ENCODE measurements at places on chromosomes 3 and 15.

- DNase-seq = no peak
Measured at GRCh38 chr3:24867783-24868182, 373.1 kb upstream of the THRB start.

DNA sequence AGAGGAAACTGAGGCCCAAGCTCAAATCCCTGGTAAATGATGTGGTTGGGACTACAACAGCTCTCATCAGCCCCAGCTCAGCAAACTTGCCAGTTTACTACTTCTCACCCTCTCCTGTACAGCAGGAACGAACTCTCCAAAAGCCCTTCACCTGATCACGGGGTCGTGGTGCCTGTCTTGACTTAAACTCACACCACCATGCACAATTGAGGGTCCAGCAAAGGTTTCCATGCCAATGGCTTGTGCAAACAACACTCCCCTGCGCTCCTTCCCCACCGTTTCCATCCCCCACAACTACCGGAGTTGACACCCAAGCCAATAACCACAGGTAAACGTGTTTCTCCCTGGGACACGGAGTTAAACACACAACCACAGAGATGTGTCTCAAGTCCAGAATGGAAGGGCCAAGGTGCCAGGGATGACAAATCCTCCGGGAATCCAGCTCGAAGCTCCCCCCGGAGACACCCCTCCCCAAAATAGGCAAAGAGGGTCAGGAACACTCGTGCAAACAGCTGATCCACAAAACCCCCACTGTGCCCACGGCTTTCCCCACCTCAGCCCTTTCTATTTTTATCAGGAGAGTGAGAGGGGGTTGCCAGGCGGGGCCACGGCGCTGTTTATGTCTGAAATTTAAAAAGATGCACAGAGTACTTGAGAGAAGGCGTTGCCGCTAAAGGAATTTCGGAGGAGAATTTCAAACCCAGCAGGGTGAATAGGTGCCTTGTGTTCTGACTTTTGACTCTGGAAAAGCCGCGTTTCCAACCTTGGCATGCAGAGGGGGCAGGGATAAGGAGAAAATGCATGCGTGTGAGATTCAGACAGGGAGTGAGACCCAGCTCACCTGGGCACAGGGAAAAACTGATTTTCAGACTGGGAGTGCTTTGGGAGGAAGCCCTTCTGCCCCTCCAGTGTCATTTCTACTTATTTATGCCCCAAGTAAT, 10.6 kb upstream of the ACAN start:
- DNase-seq = peak; percentile 26

DNA sequence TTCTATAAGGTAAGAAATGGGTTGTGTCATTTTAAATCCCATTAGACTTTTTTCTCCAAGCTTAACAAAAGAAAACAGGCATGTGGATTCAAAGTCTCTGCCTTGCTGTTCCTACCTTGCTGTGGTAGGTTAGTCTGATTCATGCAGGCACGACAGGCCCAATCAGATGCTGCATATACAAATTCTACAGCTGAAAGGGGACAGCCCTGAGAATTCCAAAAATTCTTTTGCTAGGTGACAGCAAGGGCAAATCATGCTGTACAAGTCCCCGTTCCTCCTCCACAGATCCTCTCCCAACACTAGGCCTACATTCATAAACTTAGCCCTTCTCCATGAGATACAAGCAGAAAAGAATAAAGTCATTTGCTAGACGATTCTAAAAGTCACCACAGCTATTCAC, 161.2 kb upstream of the THBS1 start:
- DNase-seq = no peak

DNA sequence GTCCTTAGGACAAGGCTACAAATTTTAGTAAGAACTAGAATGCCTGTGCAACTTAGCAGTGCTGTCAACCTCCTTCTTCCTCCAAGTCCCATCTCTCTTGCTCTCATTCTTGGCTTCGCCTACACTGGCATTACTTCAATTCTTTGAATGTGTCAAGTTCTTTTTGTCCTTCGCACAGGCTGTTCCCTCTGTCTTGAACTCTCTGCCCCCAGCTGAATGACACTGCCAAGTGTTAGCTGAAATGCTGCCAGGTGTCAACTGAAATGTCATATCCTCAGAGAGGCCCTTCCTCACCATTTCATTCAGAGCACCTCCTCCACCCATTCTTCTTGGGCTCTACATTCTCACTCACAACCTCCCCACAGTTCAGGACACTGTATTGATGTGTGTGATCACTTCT, 48.8 kb upstream of the PSMD6 start:
- no peak for DNase-seq

GRCh38 chr3:151265866-151266265, 12.5 kb downstream of the P2RY14 start:
- no peak for DNase-seq
